ENCODE measurements at places on chromosomes 7 and 10.

GRCh38 chr10:74099836-74100235, 50.8 kb downstream of the AP3M1 start:
- DNase-seq: no peak

- DNase-seq: no peak
Observed at GRCh38 chr10:48287417-48288391, 13.2 kb upstream of the FRMPD2 start.

- no peak for DNase-seq
Observed at GRCh38 chr10:22460101-22460500, 114.8 kb downstream of the SPAG6 start.

DNA sequence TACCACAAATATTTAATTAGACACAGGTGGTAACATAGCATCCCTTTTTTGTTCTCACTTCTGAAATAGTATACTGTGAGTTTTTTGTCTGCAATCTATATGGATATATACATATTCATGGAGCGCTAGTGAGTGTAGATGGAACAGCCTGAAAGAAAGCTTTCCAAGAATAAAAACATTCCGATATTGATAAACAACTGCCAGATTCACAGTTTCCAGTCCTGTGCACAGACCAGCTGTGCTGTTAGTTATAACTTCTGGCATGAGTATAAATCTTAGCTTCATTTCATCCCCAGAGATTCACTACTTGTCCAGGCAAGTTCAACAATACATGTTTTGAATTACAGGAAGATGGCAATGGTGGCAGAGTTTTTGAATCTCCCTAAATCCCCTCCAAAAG, 467.1 kb upstream of the STEAP1 start:
- DNase-seq: no peak

GRCh38 chr7:2108071-2108455, 124.7 kb downstream of the MAD1L1 start:
- no peak for DNase-seq

DNA sequence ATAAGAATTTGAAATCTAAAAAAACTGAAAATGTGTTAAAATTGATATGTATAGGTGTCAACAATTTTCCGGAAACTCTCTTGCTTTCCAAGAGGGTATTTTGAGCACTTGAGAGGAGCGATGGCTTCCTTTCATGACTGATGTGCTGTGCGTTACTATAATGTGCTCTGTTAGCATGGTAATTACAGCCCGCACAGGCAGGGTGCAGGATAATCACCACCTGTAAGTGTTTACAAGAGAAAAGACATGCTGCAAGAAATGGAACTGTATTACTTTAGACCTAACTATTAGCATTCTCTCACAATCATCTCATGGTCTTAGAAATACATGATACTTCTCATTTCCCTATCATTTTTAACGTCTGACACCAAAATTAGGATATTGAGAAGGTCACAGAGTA, 92.4 kb upstream of the ADARB2 start:
- no peak for DNase-seq

DNA sequence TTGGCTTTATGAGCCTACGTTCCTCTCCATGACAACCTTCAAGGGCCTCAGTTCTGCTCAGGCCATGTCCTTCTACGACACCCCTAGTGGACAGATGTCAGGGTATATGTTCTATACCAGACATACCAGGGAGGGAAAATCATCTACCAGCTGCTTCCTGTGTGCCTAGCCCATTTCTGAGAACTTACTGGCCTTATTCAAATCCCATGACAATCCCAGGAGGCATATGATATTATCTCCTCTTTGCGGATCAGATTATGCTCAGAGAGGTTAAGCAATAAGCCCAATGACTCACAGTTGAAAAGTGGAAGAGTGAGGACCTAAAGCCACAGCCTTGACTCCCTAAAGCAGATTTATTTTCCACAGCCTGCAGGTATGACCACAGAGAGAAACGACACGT, 139.3 kb downstream of the GLI3 start:
- DNase-seq: no peak

- DNase-seq: no peak
Observed at GRCh38 chr7:46557295-46557711, 636.2 kb upstream of the IGFBP3 start.

DNA sequence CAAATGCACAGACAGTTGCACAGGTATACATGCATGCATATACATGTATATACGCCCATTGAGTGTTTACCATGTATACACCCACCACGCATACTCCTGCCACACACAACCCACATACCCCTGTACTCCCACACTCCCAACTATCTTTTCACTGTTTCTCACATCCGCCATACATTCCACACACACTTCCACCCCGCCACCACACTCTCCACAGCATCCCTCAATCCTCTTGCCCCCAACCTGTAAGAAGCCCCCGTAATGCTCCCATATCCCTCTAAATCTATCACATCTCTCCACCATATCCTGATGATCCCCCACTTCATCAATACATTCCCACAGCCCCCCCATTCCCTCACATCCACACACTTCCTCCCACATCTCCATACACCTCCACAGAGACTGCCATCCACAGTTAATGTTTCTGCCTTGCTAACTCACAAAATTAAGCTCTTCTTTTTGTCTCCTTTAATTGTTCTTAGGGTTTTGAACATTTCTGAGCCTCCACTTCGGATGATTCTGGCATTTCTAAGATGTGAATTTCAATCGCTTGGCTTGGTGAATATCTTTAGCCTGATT, 47.4 kb downstream of the GPR158 start:
- DNase-seq: no peak

- DNase-seq: no peak
Observed at GRCh38 chr7:81449105-81449504, 320.7 kb downstream of the HGF start.

DNA sequence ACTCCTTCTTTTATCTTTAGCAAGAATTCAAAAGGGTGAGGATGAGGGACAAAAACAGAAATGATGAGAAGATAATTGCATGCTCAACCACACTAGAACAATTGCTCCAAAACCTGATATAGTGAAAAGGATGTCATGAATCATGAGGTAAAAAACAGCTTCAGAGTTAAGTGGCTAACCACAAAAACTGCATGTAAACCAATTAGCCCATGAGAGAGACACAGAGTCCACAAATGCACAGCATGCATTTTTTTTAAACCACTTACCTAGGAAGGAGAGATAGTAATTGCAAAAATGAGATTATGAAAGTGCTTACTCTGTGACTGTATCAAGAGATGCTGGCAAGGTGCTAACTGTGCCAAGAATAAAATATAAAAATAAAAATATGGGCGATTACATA, 132.9 kb downstream of the MBL2 start:
- no peak for DNase-seq

GRCh38 chr7:89623018-89623672, 531.1 kb upstream of the STEAP1 start:
- peak; percentile 63 for DNase-seq
